ENCODE measurements at places on chromosomes 3 and 15. TPM values are rescaled to one million over a fixed set of nuclear protein-coding genes. Genes with fewer than 3 reads are reported as not detected.

The AHSG gene
- not detected for total RNA-seq

The ZBED2 gene
- not detected for total RNA-seq

The CTDSPL gene
- total RNA-seq = 15.3 TPM

The SPESP1 gene
- not detected for total RNA-seq

The NRG4 gene
- total RNA-seq = 0.21 TPM

The CHL1 gene
- total RNA-seq = not detected

DNA sequence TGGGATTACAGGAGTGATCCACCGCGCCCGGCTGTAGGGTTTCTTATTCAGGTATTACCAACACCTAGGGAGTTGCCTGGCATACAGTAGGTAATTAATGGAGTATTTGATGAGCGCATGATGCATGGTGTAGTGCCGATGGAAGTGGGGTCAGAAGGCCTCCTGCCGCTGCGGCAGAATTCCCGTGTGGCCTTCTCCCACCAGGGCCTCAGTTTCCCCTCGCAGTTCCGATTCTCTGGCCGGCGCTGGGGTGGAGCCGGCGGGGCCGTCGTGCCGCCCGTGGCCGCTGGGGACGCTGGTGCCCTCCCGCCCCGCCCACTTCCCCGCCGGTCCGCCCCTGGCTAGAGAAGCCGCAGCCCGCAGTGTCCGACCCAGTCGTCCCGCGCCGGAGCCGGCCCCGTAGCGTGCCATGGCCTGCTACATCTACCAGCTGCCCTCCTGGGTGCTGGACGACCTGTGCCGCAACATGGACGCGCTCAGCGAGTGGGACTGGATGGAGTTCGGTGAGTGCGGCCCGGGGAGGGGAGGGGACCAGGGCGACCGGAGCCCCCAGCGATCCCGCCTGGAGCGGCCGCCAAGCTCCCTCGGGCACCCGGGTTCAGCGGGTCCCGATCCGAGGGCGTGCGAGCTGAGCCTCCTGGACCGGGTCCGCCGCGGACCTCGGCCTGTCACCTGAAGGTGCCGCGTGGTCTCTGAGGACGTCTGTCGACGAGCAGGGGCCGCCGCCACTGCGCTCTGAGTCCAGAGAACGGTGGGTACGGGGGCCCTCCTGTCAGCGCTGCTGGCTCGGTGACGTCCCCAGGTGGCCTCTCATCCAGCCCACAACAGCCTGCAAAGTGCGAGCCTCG, at the start of gene IRAK2:
Gene IRAK2 (plus strand): TSS at position 374 of the 848 bp plus-strand sequence. CDS start 36 bp downstream, at position 410.
- H3K4me3 ChIP-seq = peak within 1 kb of the TSS; percentile 52
- H3K27ac ChIP-seq = no peak within 1 kb of the TSS
- peak; percentile 78 for DNase-seq
- H3K4me1 ChIP-seq = no peaks in the 10 kb centered on the region
- no peaks in the 10 kb centered on the region for H3K36me3 ChIP-seq

GRCh38 chr3:184663756-184664155, 48.1 kb downstream of the MAGEF1 start:
- no peak for DNase-seq
- no peak overlapping the region for H3K27ac ChIP-seq
- H3K27me3 ChIP-seq = no peaks in the 10 kb centered on the region
- H3K36me3 ChIP-seq = no peaks in the 10 kb centered on the region
- no peak overlapping the region for H3K4me3 ChIP-seq
- peaks cover 32% of the 10 kb centered on the region for H3K4me1 ChIP-seq

DNA sequence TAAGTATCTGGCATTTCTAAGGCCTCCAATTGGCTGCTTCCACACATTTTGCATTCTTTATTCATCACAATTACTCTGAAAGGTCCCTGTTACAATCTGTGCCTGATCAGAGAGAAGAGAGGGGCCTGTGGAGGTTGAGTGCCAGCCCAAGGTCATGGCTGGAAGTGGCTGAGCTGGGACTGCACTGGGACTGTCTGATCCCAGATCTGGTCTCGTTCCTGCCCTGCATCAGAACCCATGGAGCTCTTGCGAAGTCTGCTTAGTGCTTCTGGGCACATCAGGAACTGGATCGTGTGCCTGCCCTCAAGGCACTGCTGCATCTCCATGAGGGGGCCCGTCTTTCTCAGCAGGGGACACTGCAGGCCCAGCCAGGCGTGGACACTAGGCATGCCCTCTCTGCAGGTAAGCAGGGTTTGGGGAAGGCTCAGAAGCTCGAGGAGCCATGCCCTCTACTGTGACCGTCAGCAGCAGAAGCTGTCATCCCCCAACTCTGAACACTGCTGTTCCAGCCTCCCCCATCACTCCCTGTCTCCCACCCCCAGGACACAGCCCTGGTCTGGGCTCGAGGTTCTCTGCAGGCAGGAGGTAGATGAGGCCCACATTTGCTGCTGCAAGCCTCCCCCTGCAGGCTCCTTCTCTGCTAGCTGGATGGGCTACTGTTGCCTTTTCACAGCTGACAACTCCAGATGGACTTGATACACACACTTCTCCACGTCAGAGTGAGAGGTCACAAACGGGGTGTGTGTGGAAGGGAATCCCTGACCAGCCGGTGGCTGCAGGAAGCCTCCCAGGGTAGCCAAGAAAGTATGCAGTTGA, 96.5 kb upstream of the PRR23E start:
- no peaks in the 10 kb centered on the region for H3K27me3 ChIP-seq
- H3K27ac ChIP-seq = no peak overlapping the region
- no peaks in the 10 kb centered on the region for H3K4me1 ChIP-seq
- no peak for DNase-seq
- H3K36me3 ChIP-seq = no peaks in the 10 kb centered on the region
- no peak overlapping the region for H3K4me3 ChIP-seq

DNA sequence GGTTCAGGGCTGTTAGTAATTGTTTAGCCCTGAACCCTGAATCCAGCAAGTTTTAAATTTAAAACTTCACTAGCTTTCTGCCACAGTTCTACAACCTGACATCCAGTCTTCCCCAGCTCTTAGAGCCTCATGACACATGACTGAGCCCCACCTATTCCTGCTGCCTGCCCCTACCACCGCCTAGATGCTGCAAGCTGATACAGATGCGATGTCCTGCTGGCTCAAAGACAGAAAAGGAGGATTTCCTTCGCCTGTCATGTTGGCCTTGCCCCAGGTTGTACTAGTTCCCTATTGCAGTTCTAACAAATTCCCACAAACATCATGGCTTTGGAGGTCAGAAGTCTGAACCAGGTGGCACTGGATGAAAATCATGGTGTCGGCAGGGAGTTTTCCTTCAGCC, 510.6 kb upstream of the PPP2R3A start:
- peaks cover 4% of the 10 kb centered on the region for H3K27me3 ChIP-seq
- H3K27ac ChIP-seq = no peak overlapping the region
- H3K4me1 ChIP-seq = no peaks in the 10 kb centered on the region
- no peaks in the 10 kb centered on the region for H3K36me3 ChIP-seq

- no peak for DNase-seq
- no peaks in the 10 kb centered on the region for H3K27me3 ChIP-seq
- peaks cover 16% of the 10 kb centered on the region for H3K4me1 ChIP-seq
- H3K36me3 ChIP-seq = no peaks in the 10 kb centered on the region
These were observed 7.7 kb downstream of the CCR9 start for GRCh38 chr3:45894015-45894414.

GRCh38 chr3:31431321-31431720, 101.4 kb upstream of the STT3B start:
- H3K27ac ChIP-seq = no peak overlapping the region
- no peaks in the 10 kb centered on the region for H3K4me1 ChIP-seq
- DNase-seq = no peak
- no peak overlapping the region for H3K4me3 ChIP-seq
- H3K36me3 ChIP-seq = no peaks in the 10 kb centered on the region

GRCh38 chr3:128060473-128061381, 8.5 kb downstream of the SEC61A1 start:
- H3K4me3 ChIP-seq = no peak overlapping the region
- no peak overlapping the region for H3K27ac ChIP-seq
- peaks cover 78% of the 10 kb centered on the region for H3K36me3 ChIP-seq

DNA sequence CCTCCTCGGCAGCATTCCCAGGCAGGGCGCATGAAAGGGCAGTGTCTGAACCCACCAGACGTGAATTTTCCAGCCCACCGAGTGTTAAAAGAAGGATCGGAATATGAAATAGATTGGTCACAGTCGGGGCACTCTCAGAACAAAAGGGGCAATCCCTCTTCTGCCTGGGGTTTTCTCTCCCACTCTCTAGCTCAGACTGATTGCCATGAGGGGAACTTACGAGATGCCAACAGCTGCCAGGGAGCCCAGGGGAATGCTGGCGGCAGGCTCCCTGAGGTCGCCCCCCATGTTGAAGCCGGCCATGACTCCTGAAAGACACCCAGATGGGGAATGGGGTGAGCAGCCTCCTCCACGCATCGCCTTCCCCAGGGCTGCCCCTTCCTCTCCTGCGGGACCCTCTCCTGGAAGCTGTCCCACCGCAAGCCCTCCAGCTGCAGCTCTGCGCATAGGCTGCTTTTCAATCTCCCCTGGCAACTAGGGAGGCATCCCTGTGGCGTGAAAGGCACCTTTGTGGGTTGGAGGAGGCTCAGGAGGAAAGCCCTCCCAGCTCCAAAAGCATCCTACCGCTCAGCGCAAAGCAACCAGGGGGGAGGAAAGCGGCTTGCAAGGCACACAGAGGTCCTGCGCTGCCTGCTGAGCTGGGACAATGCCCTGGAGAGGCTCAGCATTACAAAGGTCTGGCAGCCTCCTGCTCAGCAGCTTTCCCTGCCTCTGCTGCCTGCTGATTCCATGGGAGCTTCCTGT, 64.8 kb upstream of the HEG1 start:
- no peak overlapping the region for H3K27ac ChIP-seq
- DNase-seq = peak; percentile 63
- H3K36me3 ChIP-seq = no peaks in the 10 kb centered on the region
- H3K27me3 ChIP-seq = peaks cover 7% of the 10 kb centered on the region
- peaks cover 6% of the 10 kb centered on the region for H3K4me1 ChIP-seq

GRCh38 chr3:72538070-72538745, 310.0 kb downstream of the SHQ1 start:
- no peak for DNase-seq
- H3K4me1 ChIP-seq = peaks cover 23% of the 10 kb centered on the region
- H3K36me3 ChIP-seq = no peaks in the 10 kb centered on the region
- no peak overlapping the region for H3K27ac ChIP-seq
- no peaks in the 10 kb centered on the region for H3K27me3 ChIP-seq
